ENCODE measurements at places on chromosomes 2 and 18. TPM values are rescaled to one million over a fixed set of nuclear protein-coding genes. Genes with fewer than 3 reads are reported as not detected.

Gene GPC1
- 187 TPM for total RNA-seq

Gene ABHD1
- 3.5 TPM for total RNA-seq

Gene LCT
- total RNA-seq: not detected

Gene L3MBTL4
- 3.5 TPM for total RNA-seq

Gene ALLC
- total RNA-seq: not detected

Gene ITGA4
- total RNA-seq: 0.74 TPM

Gene PLEK
- total RNA-seq: 4.8 TPM

Gene POMC
- 7.5 TPM for total RNA-seq

DNA sequence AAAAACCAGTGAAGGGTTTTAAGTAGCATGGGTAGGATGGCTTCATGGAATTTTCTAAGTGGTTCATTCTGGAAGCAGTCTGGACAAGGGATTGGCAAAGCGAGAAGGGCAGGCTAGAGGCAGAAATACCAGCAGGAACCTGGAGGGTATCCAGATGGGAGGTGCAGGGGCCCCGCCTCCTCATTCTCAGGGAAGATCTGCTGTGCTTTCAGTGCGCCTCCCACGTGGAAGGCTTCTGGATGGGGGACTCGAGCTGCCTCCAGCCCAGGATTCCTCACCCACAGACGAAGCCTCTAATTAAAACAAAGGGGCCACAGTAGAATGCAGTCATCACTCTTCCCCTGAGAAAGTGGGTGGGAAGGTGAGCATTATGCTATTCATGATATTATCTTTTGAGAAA, 79.8 kb downstream of the VSNL1 start:
- DNase-seq: peak; percentile 54

DNA sequence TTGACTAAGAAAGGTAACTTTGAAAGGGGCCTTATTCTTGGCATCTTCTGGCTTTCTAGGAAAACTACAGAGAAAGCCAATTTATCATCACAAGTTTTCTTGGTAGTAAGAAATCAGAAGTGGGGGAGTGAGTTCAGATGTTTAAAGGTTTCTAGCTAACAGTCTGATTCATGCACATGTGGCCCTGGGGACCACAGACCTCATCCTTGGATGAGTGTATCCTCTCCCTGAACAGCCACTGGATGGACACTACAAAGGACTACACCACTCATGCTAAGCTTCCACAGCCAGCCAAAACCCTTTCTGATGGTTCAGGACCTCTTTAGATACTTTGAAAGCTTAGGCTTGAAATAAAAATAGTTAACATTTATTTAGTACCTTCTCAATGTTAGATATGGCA, 218.3 kb upstream of the STK17B start:
- no peak for DNase-seq

DNA sequence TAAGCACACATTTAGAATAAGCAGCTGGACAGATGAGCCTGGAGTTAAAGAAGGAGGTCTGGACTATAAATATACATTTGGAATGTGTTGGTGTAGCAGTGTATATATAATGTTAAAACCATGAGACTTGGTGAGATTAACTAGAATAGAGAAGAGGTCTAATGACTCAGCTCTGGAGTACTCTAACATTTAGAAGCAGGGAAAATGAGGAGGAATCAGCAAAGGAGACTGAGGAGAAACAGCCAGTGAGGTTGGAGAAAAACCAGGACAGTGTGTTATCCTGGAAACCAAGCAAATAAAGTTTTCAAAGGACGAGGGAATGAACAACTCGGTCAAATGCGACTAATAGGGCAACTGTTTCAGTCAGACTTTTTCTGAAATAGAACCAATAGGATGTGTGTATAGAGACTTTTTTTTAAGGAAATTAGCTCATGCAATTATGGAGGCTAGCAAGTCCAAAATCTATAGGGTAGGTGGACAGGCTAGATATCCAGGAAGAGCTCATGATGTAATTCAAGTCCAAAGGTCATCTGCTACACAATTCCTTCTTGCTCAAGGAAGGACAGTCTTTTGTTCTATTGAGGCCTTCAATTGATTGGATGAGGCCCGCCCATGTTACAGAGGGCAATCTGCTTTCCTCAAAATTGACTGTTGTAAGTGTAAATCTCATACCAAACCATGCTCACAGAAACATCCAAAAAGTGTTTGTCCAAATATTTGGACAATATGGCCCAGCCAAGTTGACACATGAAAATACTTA, 10.8 kb upstream of the SESTD1 start:
- no peak for DNase-seq

- DNase-seq: no peak
Observed at GRCh38 chr2:43292851-43293743, 66.7 kb upstream of the ZFP36L2 start.

GRCh38 chr2:102977426-102978090, 215.7 kb downstream of the TMEM182 start:
- DNase-seq: no peak

DNA sequence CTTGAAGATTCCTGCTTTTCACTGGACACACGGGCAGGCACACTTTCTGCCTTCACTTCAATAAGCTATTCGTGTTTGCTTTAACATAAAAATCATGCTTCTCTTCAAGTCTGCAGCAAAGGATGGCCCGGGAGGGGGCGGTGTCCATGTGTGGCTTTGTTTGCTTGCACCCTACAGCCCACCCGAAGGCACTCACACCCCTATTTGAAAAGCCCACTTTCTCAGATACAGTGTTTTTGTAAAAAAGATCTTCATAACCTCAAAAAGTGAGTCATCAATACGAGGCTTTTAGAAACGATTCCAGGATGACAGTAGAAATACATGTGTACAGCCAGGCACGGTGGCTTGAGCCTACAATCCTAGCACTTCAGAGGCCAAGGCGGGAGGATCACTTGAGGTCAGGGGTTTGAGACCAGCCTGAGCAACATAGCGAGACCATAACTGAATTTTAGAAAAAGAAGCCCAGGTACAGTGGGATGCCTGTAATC, 36.5 kb upstream of the HPCAL1 start:
- DNase-seq: peak; percentile 2

DNA sequence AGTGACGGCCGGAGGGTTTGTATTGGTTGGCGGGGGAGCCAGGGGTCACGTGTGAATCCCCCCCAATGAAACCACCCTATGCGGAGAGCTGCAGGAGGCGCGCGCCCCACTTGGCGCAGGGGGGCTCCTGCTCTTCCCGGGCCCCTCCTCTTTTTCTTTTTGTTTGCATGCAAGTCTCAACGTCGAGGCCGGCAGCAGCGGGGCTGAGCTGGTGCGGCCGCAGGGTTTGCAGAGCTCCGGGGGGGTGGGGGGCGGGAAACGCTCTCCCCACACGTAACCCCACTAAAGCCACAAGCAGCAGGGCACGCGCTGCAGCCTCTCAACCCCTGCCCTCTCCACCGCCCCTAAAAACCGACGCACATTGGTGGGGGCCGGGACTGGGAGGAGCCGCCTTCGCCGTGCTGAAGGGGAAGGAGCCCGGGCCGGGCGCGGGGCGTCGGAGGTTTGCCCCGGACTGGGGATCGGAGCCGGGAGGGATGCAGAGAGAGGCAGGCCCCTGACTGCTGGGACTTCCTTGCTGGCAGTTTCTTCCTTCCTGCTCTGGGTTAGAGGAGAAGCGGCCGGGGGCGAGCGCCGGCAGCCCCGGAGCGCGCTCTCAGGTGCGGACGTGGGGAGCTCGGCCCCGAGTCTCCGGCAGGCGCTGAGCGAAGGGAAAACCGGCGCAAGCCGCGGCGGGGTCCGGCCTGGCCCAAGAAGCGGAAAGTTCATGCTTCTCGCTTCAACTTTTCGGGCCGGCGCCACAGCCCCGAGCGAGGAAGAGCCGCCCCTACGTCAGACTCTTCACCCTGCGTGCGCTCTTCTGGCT, 864 bp downstream of the LBH start:
- DNase-seq: peak; percentile 53

DNA sequence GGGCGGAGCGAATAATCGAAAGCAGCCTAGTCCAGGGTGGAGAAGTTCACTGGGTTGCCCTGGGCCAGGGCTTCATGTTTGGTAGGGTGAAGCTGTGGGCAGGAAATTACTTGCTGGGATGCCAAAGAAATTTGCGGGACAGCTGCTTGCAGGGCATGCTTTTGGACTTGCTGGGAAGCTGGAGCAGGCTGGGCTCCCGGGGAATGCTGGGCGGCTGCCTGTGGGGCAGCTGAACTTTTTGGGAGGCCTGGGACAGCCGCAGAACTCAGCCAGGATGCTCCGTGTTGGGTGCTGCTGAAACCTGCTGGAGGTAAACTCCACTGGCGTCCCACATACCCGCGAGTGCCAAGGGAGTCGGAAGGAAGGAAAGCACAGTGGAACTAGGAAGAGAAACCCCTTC, 31.9 kb downstream of the ASB1 start:
- DNase-seq: no peak

DNA sequence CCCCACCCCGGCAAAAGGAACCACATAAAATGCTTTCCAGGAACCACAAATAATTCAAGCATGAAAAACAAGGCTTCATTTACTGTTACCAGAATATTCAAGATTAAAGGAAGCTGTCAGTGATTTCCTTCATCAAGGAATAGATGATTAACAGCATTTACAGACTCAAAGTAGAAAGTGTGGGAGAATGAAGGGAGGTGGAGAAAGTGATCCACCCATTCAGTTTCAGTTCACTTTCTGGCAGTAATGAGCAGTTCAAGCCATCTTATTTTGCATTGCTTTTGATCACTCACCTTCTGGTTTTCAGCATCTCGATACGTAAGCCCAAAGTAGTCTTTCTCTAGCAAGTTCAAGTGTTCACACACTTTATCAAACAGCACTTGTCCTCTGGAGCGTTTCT, 99.0 kb downstream of the EPB41L3 start:
- DNase-seq: no peak

DNA sequence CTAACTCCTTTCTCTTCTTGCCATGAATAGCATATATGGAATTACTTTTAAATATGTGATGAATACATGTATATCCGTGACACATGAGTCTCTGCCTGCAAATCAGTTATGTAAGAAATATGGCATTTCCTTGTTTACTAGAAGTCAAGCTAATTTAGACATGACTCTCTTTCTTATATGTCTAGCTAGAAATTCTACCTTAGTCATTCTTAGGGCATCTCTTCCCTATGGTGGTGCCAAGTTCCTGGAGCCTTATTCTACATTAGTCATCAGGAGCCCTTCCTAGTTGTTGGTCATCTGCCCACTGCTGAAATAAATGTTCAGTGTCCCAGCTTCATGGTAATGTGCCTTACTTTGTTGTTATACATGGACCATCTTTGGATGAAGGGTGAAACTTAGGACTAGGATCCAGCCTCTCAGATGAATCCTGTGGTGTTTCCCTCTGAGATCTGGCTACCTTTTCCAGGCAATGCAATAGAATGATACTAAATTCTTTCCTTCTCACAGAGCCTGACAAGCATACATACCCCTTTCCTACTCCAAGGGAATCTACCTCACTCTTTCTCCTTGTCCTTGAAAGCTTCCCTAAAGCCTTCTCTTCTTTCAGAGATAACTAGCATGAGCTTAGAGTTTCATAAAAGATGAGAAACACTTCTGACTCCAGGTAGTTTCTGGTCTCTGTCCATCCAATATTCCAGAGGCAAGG, 415.3 kb upstream of the VWC2L start:
- no peak for DNase-seq

GRCh38 chr2:237964194-237964577, 2.6 kb upstream of the UBE2F start:
- DNase-seq: no peak

DNA sequence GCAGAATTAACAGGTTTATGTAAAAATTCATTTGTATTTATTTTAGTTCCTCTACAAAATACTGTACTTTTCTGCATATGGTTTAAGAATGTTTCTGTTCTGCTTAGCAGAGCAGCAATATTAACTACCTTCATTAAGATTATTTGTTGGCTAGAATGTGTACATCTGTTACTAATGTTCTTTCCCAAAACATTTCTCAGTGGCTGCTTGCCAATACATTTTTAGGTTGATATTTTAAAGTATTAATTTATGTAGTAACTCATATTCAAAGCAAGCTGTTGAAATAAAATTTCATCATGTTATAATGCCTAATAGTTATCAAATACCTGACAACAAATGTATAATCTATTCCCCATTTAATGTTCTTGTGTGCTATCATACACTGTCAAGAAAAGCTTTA, 40.3 kb downstream of the PRKD3 start:
- DNase-seq: no peak

- DNase-seq: no peak
Observed at GRCh38 chr2:206979922-206980321, 40.6 kb downstream of the CPO start.

- no peak for DNase-seq
Observed at GRCh38 chr2:45288532-45289417, 279.5 kb upstream of the SIX2 start.

GRCh38 chr18:37572736-37573135, 7.1 kb upstream of the CELF4 start:
- DNase-seq: no peak

DNA sequence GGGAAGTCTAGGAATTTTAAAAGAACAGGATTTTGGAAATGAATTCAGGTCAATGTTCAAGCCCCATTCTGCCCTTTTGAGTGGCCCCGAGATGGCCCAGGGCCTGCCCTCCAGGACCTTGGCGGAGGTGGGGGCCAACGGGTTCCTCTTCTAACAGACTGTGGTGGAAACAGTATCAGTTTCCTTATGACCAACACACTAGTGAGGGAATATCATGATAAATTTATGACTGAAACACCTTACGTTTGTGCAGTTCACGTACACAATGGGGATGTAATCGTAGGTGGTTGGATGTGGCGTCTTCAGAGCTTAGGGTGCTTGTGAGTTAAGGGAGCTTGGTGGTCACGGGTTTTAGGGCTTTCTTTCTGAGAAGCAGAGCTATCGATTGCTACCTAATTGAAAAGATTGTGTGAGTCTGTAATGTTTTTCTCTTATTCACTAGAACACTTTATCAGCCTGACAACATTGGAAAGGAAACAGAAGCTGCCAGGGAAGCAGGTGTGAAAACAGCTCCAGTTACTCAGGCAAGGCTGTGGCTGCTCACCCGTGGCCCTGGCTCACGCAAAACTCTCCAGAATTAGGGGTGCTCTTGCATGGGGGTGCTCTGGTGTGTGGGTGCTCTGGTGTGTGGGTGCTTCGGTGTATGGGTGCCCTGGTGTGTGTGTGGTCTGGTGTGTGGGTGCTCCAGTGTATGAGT, 165.3 kb downstream of the SNTG2 start:
- DNase-seq: no peak

- DNase-seq: no peak
Observed at GRCh38 chr18:1014509-1014908, 109.8 kb downstream of the ADCYAP1 start.

GRCh38 chr2:10400978-10401951, 46.9 kb downstream of the ODC1 start:
- DNase-seq: no peak

- DNase-seq: no peak
Observed at GRCh38 chr2:190707726-190708125, 58.8 kb downstream of the NAB1 start.

Measured in left ventricle myocardium inferior (tissue), 1 donor.